Eye (tissue), 1 donor: ENCODE measurements at places on chromosomes 5 and 9.

- DNase-seq, result peak; percentile 41
These were observed 25.6 kb downstream of the STC2 start for GRCh38 chr5:173302546-173303155.

GRCh38 chr5:130350131-130350530, 445.9 kb downstream of the CHSY3 start:
- no peak for DNase-seq

GRCh38 chr9:69476797-69477196, 151.8 kb downstream of the ENTREP1 start:
- no peak for DNase-seq

GRCh38 chr5:96324708-96325107, 108.3 kb downstream of the PCSK1 start:
- no peak for DNase-seq

DNA sequence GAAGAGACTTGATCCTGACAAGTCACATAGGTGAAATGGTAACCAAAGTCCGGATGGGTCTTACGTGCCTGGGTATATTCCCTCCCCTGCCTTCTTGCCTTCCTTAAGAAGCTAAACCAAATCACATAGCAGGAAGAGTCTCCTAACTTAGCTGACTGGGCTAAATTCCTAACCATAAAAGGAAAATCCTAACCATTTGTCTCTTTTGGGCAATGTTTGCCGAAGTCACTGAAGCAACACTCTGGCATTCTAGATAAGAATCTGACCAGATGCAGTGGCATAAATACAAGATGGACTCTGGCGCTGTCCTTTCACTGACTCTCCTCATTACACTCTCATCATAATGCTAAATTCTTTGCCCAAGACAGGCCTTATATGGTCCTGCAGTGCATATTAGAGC, 625.5 kb upstream of the RORB start:
- DNase-seq, result no peak

- peak; percentile 36 for DNase-seq
These were observed at the start of gene PCDHB12 for GRCh38 chr5:141208478-141208877. PCDHB12 (plus strand) TSS chr5:141208719; CDS start chr5:141208908, 189 bp downstream.

- DNase-seq, result peak; percentile 49
These were observed 27.6 kb downstream of the ADAMTS2 start for GRCh38 chr5:179317411-179318220.

GRCh38 chr5:1963358-1963757, 80.6 kb upstream of the IRX4 start:
- no peak for DNase-seq
